ENCODE measurements at places on chromosomes 5 and 9.

- DNase-seq = no peak
Observed at GRCh38 chr9:32580631-32581300, 7.8 kb upstream of the NDUFB6 start.

GRCh38 chr5:138978581-138978980, 103.4 kb upstream of the LRRTM2 start:
- DNase-seq = no peak

DNA sequence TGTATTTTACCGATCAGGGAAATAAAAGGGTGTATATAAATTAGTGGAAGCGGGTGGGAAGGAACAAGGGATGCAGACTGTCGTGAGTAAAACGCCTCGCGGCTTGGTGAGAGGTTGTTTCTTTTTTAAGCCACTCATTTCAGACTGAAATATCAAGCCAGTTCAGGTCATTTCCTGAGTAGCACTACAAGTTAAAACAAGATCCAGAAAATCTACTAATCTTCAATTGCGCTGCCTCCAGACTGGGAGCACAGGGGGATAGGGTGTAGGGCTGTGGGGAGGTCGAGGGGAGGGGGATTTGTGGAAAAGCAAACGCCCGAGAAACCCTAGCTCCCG, 140.8 kb downstream of the TSSK1B start:
- DNase-seq = no peak

DNA sequence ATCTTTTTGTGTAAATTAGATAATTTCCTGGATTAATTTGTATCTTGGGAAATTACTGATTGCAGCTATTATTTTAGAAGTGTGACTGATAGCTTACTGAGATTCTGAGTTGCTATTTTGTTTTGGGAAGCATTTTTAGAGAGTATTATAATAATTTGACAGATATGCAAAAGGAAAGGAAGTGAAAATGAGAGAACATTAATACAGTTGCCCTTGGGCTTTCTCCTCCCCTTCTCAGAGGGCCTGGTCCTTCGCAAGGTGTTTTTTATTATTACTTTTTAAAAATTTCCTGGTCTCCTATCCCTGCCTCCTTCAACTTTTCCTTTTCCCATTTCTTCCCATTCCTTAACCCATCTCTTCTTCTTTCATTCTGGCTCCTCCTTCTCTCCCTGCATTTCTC, 32.6 kb downstream of the UBAP1 start:
- no peak for DNase-seq

- DNase-seq = no peak
Observed at GRCh38 chr5:40274568-40274967, 405.1 kb upstream of the PTGER4 start.

DNA sequence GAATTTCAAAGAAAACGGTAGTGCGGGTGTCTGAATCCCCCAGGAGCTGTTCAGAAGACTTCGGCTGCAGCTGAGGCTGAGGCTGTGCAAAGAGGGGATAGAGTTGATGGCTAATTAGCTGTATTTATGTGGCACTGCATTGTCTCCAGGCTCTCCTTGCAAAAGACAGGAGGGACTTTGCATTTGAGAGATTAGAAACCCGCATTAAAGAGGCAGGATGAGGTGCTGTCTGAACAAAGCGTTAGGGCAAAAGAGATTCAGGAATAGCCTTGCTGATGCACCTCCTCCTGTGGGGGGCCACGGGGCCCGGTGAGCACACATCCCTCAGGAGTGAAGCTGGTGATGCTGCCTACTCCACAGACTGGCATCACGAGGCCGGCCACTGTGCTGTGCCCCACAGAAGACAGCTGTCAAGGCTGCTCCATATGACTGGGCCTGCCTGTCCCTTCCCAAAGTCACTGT, 343.6 kb upstream of the DAP start:
- no peak for DNase-seq

- DNase-seq = no peak
Observed at GRCh38 chr5:56685503-56686217, 129.7 kb upstream of the MAP3K1 start.

DNA sequence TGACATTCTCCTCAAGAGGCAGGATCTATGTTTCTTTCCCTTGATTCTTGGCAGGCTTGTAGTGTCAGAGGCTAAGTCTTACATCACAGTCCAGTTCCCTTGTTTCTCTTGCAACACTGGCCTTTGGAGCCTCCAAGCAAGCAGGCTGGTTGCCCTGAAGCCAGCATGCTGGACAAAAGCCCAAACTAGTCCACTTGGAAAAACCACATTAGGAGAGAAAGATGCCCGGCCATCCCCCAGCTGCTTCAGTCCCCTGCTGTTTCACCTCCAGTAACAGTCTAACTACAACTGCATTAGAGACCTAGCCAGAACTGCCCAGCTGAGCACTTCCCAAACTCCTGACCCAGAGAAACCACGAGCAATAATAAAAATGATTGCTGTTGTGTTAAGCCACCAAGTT, 87.6 kb downstream of the ADAMTS6 start:
- no peak for DNase-seq

DNA sequence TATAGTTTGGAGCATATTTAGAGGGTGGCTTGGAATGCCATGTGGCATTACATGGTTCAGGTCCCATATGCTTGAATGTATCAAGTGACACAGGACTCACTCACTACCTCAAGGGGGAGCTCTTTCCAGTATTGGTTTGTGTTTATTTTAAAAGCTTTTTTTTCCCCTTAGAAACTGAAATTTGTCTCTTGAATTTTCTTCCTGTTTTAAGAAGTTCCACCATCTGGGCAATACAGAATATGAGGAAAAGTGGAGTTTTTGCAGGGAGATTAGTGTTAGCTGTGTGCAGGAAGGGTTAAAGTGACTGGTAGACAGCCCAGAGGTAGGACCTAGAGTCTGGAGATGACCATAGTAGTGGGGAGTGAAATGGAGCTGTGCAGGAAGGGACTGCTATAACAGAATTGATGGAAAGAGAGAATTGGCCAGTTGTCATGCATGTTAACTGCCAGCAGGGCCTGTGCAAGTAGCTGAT, 36.6 kb downstream of the CTNNA1 start:
- no peak for DNase-seq

GRCh38 chr9:35422753-35423152, 67.2 kb upstream of the RUSC2 start:
- no peak for DNase-seq

DNA sequence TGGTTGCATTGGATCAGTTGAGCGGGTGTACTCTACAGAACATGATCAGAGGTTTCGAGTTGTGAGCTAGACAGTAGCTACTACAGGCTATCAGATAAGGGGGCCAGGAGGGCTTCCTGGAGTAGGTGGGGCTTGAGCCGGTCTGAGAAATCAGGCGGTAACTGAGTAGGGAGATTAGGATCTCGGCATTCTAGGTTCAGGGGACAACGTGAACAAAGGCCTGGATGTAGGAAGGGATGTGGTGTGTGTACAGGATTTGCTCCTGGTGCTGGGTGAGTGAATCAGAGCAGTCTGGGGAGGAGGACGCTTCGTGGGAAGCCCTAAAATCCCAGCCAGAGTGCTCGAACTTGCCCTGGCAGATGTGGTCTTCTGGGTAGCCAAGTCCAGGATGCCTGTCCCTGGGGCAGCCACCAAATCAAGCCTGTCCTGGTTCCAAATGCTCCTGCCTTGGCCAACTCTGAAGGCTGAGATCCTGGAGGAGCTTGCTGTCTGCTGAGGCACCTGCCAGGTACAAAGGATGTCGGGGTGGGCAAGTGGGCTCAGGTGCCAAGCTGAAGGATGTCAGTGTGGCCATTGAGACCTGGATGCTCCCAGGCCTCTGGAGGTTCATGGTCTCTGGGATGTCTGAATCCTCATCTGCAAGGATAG, 33.4 kb downstream of the STC2 start:
- DNase-seq = no peak

All from activated naive CD4-positive, alpha-beta T cell (primary cell).